ENCODE measurements at places on chromosomes 3 and 15. TPM values are rescaled to one million over a fixed set of nuclear protein-coding genes. Genes with fewer than 3 reads are reported as not detected.
A peak's percentile ranks its signal among the peaks of the same experiment; 100 is the strongest.

RCN2 gene
- total RNA-seq, result 159 TPM

SCN5A gene
- 1.2 TPM for total RNA-seq

COL6A5 gene
- not detected for total RNA-seq

DNA sequence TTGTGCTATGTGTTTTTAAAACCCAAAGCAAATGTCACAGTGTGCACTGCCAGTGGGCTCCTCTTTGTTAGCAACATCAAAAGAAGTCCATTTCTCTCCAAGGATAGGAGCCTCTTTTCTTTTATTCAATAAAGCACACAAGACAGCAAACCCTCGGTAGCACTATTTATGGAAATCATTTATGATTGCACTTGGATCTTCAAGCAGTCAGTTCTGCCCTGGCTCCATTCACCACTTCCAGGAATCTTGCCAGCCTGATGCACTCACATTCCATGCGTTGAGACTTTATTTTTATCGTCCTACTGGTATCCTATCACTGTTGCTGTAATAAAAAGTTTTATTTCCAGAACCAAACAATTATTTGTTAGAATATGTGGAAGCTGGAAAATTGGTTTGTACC, 412.1 kb downstream of the TBL1XR1 start:
- H3K27me3 ChIP-seq, result no peaks in the 10 kb centered on the region
- no peak overlapping the region for H3K27ac ChIP-seq
- H3K4me1 ChIP-seq, result peaks cover 16% of the 10 kb centered on the region
- no peak overlapping the region for H3K4me3 ChIP-seq
- DNase-seq, result no peak

- H3K27me3 ChIP-seq, result no peaks in the 10 kb centered on the region
- H3K27ac ChIP-seq, result peak overlapping the region; percentile 84
- peaks cover 48% of the 10 kb centered on the region for H3K4me1 ChIP-seq
These were observed 3.9 kb downstream of the RPL35A start for GRCh38 chr3:197953881-197954280.

GRCh38 chr15:40500568-40501330, 30.0 kb downstream of the CHST14 start:
- no peak overlapping the region for H3K27ac ChIP-seq
- no peaks in the 10 kb centered on the region for H3K4me1 ChIP-seq
- no peaks in the 10 kb centered on the region for H3K36me3 ChIP-seq
- peaks cover 23% of the 10 kb centered on the region for H3K27me3 ChIP-seq

DNA sequence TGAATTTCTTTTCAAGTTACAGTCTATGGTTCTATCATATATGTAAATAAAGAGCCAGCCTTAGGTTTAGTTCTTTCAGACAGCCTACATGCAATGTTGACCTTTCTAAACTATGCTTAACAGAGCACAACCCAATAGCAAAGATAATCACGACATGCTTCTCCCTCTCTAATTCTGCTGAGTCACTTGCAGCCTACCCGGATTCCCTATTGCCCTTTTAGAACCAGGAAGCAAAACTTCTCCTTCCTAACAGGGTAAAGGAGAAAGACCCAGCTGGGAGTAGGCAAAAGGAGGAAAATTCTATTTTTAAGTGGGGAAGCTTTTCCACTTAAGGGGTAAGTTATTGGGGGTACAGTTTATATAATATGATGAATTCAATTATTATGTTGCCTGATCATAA, 79.3 kb downstream of the SLC7A14 start:
- H3K4me3 ChIP-seq, result no peak overlapping the region
- peaks cover 4% of the 10 kb centered on the region for H3K4me1 ChIP-seq
- DNase-seq, result no peak
